Activated naive CD4-positive, alpha-beta T cell treated with anti-CD3 and anti-CD28 coated beads, Interleukin-2, amount 50 U/mL, for 72 hours (primary cell): ENCODE measurements at places on chromosomes 2 and 18. TPM values are rescaled to one million over a fixed set of nuclear protein-coding genes. Genes with fewer than 3 reads are reported as not detected.

The EFR3B gene
- 1.2 TPM for total RNA-seq

The CDK15 gene
- total RNA-seq, result not detected

The REG1B gene
- not detected for total RNA-seq

DNA sequence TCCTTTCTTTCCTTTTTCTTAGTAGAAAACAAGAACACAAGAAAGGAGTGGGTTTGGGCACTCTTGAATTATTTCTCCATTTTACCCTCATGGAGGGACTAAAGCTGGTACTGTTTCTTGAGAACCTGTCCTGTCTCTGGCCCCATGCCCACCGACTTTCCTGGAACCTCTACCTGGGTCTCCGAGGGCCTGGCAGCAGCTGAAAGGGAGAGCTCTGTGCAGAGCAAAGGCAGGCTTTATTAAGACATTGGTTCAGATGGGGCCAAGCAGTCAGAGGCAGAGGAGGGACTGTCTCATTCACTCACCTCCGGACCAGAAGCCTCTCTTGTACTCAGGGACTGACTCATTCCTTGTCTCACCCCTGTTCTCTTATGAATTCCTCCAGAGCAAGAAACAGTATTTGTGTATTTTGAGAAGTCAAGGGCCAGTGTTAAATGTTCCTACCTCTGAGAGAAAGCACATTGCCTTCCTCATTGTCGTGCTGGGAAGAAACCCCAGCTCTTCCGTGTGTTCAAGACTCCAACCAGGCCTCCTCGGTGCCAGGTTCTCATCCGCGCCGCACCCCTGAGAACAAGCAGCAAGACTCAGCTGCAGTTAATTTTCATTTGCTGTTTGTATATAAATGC is 201.9 kb upstream of the NT5C1B start:
- DNase-seq, result no peak

The ARHGAP25 gene
- 37.7 TPM for total RNA-seq

- DNase-seq, result no peak
These were observed 9.4 kb upstream of the PRLH start for GRCh38 chr2:237556773-237557632.

- no peak for DNase-seq
These were observed 63.4 kb upstream of the ARHGAP28 start for GRCh38 chr18:6666012-6666685.

GRCh38 chr18:62763101-62763521 is 47.8 kb downstream of the PHLPP1 start:
- DNase-seq, result no peak

DNA sequence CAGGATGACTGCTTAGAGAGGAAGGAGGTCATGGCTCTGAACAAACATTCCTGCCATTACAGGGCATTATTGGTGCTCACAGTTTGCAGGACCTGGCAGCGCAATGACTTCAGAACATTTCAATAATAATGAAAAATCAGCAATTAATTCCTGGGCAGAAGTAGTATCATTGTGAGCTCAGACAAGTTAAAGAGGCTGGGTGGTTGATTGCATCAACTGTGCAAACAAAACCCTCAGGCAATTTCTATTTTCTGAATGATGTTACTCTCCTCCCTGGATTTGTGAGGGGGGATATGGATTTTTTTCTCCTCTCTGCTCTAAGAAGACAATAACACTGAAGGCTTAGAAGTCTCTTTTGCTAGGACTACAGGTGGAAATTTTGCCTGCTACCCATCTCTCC is 168.1 kb upstream of the TACR1 start:
- no peak for DNase-seq

The SIX3 gene
- total RNA-seq, result not detected

DNA sequence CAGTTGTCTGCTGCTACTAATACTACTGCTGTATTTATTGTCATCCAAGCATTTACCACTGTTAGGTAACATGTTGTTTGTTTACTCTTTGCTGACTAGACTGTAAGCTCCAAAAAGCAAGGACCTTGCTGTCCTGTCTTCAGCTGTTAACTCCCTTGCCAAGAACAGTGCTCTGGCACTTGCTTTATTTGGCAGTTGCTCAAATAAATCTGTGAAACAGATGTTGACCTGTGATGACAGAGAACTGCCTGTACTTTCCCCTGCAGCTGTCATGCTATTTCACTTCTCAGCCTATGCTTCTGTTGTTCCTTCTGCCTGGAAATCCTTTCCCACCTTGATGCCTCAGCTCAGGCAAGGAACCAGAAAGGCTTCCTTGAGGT is 181.2 kb downstream of the ATAD2B start:
- DNase-seq, result no peak

- DNase-seq, result no peak
These were observed 475.6 kb downstream of the TDRD15 start for GRCh38 chr2:21599417-21599816.

- no peak for DNase-seq
These were observed 837.7 kb upstream of the SLC39A10 start for GRCh38 chr2:194819367-194819766.

The TRABD2A gene
- total RNA-seq, result 59.9 TPM

The LRRFIP1 gene
- 193 TPM for total RNA-seq

- no peak for DNase-seq
These were observed 14.0 kb upstream of the IMP4 start for GRCh38 chr2:130328710-130329109.

GRCh38 chr18:74631212-74631611 is 33.5 kb downstream of the ZNF407 start:
- no peak for DNase-seq

The EMILIN2 gene
- total RNA-seq, result 24.4 TPM

The MPP4 gene
- total RNA-seq, result not detected

DNA sequence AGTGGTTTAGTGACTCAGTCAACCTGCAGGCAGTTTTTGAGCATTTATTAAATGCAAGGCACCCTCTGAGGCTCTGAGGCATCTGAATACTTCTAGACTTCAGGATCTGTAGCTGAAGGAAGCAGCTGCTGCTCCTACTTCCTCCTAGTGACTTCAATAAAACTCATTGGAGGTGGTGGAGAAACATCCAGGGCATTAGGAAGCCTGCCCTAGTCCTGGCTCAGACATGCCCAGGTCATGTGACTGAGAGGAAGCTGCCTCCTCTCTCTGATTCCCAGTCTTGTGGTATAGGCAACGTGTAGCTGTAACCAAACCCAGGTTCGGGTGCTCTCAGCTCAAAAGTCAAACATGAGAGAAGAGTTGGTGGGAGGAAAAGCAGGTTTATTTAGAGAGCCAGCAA is 287.2 kb upstream of the GYPC start:
- DNase-seq, result no peak

The SCN2A gene
- 0.11 TPM for total RNA-seq

The KCNK3 gene
- not detected for total RNA-seq

- no peak for DNase-seq
These were observed 6.1 kb upstream of the FAM171B start for GRCh38 chr2:186687807-186688211.

DNA sequence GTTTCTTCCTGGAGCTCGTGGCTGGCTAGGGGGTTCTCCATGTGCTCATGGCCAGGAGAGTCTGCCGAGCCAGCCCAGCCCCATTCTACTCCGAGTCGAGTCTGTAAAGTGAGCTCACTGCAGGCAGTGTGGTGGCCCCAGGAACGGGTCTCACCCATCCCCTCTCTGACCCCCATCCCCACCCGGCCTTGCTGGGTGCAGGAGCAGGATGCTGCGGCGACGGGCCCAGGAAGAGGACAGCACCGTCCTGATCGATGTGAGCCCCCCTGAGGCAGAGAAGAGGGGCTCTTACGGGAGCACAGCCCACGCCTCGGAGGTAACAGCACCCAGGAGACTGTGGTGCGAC is 1.4 kb downstream of the ANO7 start:
- DNase-seq, result no peak

DNA sequence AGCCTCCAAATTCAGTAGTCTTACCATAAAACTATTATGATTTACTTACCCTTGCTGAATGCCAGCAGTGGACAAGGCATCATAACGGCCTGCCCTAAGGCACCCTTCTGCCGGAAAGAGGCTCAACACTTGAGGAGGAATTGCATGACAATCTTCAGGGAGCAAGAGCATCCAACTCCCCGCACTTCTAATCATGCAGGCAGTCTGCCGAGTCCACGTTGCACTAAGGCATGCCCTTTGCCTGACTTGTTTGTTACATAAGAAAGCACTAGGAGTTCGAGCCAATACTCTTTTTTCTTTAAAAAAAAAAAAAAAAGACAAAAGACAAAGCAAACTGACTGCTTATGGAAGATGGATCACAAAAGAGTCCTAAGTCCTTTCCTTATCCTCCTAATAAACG is 17.9 kb upstream of the SPTBN1 start:
- DNase-seq, result no peak

- no peak for DNase-seq
These were observed 16.4 kb downstream of the LRRFIP1 start for GRCh38 chr2:237643582-237644380.

The UGT1A7 gene
- total RNA-seq, result not detected

- DNase-seq, result no peak
These were observed 9.6 kb upstream of the MMADHC start for GRCh38 chr2:149597050-149597667.

The IL1R1 gene
- 6.9 TPM for total RNA-seq

DNA sequence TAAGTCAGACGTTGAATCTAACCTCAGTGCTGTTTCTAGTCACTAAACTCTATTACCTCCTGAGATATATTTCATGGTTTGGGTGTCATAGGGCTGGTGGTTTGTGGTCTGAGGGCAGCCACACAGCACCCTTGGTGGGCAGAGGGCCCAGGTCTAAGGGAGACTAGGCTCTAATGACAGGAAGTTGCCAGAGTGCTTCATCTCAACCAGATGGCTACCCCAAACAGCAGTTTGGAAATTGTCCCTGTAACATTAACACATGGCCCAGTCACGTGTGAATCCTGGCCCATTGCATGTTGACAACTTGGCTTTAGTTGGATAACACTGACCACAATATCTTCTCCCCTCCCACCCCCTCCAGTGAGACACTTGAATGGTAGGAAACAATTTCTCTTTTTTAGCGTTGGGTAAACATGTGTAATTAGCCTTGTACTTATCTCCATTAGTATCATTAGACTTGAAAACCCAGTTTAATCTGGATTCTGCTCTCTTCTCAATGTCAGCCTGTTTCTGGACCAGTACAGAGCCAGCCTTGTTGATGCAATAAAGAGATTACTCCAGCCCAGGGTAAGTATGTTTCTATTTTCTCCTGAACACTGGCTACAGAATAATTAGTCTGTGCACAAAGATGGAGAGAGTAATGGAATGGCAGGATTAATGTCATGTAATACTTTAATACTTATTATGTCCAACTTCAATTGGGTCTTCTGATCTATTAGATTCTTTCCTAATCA is 187.8 kb upstream of the SIX3 start:
- no peak for DNase-seq

DNA sequence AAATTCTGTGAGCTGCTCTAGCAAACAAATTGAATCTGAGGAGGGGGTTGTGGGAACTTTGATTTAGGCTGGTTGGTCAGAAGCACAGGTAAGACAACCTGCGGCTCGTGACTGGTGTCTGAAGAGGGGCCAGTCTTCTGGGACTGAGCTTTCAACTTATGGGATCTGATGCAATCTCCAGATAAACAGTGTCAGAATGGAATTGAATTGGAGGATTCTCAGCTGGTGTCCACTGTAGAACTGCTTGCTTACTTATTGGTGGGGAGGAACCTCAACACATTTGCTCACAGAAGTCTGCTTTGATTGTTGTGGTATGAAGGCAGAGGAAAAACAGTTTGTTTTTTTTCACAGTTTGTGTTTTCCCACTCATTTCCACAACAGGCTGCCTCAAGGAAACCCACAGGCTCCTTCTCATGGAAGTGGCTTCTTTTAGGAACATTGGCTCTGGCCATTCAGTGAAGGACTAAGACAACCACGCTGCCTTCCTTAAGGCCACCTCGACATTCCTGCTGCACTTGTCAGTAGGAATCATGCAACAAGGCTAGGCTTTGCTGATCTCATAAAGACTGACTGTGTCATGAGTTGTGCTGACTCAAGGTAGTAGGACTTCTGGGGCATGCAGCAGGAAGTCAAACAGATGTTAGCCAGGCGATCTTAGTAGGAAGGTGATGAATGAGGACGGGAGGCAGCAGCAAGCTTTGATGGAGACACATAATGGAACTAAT is 104.7 kb downstream of the TSN start:
- no peak for DNase-seq

- no peak for DNase-seq
These were observed 75.0 kb downstream of the DTNB start for GRCh38 chr2:25598332-25598731.

GRCh38 chr2:122704109-122704563 is 948.7 kb downstream of the TSN start:
- no peak for DNase-seq

DNA sequence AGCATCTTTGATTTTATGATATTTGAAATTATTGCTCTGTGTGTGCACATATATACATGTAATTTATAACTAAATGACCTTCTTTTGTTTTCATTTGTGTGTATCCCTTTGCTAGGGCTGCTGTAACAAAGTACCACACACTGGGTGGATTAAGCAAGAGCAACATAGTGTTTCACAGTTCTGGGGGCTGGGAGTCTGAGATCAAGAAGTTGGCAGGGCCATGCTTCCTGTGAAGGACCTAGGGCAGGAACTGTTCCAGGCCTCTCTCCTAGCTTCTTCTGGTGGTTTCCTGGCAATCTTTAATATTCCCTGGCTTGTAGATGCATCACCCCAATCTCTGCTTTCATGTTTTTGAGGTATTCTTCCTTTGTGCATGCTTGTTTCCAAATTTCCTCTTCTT is 1043.9 kb downstream of the TSN start:
- no peak for DNase-seq

DNA sequence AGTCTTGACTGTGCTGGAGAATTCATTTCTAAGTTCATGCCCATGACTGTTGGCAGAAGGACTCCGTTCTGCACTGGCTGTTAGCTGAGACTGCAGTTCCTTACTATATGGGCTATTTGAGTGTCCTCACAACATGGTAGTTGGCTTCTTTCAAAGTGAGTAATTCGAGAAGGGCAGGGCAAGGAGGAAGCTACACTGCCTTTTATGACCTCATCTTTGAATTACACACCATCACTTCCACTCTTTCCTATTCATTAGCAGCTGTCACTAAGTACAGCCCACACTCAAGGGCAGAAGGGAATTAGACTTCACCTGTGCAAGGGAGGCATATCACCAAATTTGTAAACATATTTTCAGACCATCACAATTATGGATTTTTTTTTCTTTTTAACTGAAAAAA is 55.9 kb upstream of the EPAS1 start:
- DNase-seq, result no peak

The MSH6 gene
- total RNA-seq, result 108 TPM

GRCh38 chr2:11683476-11683875 is 13.5 kb upstream of the NTSR2 start:
- no peak for DNase-seq
